Stimulated activated CD4-positive, alpha-beta T cell treated with anti-CD3 and anti-CD28 coated beads, Interleukin-4, amount 100 ng/mL, for 48 hours (primary cell): ENCODE measurements at places on chromosomes 5 and 9.
A peak's percentile ranks its signal among the peaks of the same experiment; 100 is the strongest.

DNA sequence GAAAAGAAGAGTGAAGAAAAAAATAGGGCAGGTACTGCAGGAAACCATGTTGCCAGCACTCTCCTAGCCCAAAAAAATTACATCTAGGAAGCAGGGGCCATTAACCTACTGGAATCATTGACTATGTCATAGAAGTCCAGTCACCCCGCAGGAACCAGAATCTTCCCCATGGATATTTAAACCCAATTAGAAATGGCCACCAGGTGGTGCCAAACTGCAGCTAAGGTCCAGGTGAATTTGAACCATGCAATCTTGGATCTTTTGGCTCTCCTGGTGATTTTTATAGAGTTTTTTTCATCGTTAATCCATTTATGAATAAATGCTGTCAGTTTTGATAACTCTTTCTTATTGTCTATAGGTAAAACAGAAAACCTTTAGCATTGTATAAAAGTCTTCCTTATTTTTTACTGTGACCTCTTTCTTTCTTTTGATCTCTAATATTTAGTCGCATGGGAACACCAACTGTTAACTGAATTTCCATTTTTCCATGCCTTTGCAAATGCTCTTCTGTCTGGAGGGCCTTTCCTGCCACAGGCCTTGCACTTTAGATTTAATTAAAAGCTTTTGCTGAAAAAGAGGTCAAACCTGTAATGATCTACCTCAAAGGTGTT is 147.5 kb upstream of the FGF10 start:
- DNase-seq, result peak; percentile 4

DNA sequence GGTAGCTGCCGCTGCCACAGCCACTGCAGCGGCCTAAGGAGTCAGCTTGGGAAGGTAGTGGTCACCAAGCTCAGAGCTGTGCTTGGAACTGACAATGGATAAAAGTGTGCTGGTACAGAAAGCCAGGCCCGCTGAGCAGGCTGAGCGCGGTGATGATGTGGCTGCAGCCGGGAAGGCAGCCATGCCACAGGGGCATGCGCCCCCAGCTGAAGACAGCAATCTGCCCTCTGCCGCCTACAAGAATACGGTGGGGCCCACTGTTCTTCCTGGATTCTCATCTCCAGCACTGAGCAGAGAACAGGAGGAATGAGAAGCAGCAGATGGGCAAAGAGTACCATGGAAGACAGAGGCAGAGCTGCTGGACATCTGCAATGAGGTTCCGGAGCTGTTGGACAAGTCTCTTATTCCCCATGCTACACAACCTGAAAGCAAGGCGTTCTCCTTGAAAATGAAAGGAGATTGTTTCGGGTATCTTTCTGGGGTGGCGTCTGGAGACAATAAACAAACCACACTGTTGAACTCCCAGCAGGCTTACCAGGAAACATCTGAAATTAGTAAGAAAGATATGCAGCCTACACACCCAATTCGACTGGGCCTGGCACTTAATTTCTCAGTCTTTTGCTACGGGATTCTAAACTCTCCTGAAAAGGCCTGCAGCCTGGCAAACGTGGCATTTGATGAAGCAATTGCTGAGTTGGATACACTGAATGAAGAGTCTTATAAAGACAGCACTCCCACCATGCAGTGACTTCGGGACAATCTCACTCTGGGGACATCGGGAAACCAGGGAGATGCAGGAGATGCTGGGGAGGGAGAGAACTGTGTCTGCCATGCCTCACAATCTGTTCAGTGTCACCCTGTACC is 22.8 kb upstream of the ANKRD18A start:
- DNase-seq, result no peak

DNA sequence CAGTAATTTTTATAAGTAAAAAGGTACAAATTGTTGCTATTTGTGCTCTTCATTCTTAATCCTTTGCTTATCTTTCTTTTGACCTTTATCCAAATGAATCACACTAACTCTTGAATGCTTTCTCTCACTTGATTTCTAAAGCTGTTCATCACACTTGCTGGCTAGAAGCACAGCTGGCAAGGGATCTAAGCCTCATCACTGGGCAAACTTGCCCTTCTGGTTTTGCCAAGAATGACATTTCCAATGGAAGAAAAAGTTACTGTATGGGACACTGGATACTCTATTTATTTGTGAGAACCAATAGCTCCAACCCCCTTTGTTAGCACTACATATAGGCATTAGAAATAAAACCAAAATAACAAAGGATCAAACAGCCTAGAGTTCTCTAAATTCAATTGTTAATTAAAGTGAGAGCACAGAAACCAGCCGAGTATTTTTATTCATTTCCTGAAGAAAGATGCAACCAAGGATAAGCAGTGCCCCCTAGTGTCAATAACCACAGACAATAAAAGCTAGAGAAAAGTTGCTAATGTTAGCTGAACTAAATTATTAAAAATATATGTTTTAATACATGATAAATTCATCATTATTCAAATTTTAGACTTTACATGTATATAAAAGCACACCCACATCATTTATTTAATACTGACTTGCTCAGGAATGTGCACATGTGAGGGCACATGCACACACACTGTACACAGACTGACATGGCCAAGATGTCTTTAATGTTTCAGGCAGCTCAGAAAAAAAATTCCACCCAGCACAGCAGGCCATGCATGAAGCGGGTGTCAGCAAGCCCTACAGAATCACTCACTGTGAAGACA is 59.8 kb upstream of the POU5F2 start:
- no peak for DNase-seq

DNA sequence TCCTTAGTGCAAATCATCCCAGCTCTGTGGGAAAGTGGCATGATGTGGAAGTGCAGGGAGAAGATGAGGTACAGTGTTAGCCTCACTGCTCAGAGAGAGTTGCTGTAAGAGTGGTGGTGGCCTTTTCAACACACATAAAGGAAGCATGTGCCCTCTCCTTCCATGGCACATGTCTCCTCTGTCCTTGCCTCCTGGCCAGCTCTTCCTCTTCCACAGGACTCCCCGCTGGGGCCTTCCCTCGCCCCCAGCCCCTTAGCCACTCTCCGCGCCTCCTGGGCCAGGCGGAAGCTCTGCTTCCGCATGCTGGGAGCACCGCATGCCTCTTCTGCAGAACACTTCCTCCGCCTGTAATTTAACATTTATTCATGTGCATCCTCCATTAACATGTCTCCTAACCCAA is 4.8 kb upstream of the KCNMB1 start:
- no peak for DNase-seq

- no peak for DNase-seq
Observed at GRCh38 chr9:18569941-18570630, 96.1 kb downstream of the ADAMTSL1 start.

DNA sequence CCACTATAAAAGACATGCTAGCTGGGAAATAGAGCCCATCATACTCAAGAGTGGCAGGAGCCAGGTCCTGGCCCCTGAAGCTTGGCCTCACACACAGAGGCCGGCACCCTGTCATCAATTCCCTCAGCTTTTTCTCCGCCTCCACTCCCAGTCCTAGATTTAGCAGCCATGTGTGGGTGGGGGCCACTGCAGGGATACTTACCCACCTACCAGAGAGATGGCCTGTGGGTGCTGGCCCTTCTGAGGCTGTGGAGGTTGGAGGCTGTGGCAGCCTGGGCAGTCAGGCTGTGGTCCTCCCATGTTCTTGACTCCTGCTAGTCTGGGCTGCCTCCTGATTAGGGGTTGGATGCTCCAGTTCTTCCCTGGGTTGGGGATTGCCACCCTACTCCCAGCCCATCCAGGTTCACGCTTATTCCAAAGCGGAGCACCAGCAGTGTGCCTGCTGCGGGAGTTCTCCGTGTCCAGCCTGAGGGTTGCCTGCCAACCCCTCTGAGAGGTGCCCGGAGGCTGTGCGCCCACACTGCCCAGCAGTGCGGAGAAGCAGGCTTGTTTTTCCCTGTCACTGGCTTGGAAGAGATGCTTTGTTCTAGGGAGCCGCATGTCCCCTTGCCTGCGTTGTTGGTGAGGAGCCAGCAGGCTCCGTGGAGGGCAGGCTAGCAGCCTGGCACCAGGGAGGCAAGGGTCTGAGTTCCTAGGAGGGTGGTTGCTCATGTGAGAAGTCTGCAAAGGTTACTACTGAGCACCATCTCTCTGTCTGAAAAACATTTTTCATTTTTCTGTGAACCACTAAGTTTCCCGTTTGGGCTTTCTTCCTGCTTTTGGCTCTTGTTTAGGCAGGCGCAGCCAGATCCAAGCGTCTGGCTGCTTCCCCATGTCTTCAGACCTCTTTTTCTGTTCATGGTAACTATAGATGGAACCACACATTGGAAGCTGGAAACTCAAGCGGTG is 7.5 kb downstream of the SLC22A5 start:
- DNase-seq, result no peak

- DNase-seq, result no peak
Observed at GRCh38 chr5:61082516-61083280, 79.6 kb downstream of the SMIM15 start.

DNA sequence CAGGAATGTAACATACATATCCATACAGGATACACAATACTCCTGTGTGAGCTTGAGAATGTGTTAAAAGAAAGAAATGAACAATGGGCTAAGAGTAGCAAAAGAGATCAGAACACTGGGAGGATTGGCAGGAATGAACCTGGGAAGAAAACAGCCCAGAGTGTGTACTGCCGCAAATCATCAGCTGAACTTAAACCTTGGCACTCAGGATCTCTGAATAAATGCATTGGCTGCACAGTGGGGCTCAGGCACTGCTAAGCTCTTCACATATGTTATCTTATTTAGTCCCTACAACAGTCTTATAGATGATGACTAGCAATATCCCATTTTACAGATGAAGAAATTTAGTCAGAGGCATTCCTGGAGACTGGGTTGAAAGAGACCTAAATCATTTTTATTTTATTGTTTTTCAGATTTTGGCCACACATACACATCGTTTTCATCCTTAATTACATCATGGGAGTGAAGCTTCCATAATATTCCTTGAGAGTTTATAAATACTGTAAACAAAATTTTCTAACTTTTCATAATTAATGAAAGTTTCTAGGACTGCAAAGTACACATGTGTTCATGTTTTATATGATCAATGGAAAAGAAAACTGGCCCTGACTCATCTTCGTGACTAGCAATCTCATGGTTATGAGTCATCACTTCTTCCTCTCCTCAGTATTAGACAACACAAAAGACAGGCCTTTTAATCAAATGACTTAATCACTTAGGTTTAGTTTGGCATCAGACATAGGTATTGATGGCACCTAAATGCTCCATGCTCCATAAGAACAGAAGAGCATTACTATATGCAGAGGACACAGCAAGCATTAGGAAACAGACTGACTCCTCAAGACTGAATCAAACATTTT is 59.2 kb downstream of the CDH18 start:
- no peak for DNase-seq
